ENCODE measurements at places on chromosomes 4 and X.
A peak's percentile ranks its signal among the peaks of the same experiment; 100 is the strongest.

GRCh38 chr4:3041192-3042142, 32.9 kb downstream of the HTT-AS start:
- peaks cover 10% of the 10 kb centered on the region for H3K4me1 ChIP-seq
- H3K4me3 ChIP-seq: no peak overlapping the region
- DNase-seq: no peak
- H3K36me3 ChIP-seq: no peaks in the 10 kb centered on the region
- H3K27ac ChIP-seq: no peak overlapping the region

GRCh38 chr4:76211769-76212708, 1.6 kb downstream of the SCARB2 start:
- H3K27me3 ChIP-seq: no peaks in the 10 kb centered on the region
- no peaks in the 10 kb centered on the region for H3K36me3 ChIP-seq
- peaks cover 37% of the 10 kb centered on the region for H3K4me1 ChIP-seq
- peak overlapping the region; percentile 98 for H3K27ac ChIP-seq

DNA sequence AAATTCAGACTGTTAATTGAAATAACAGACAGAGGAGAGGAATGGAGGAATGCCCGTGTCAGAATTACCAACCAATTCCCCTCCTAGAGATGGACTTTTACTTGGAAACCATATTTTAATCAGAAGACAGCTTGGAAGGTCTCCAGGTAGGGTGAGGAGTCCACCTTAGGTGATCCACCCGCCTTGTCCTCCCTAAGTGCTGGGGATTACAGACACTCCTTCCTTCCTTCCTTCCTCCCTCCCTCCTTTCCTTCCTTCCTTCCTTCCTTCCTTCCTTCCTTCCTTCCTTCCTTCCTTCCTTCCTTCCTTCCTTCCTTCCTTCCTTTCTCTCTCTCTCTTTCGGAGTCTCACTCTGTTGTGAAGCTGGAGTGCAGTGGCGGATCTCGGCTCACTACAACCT, 328.0 kb downstream of the RAPGEF2 start:
- no peak overlapping the region for H3K27ac ChIP-seq
- H3K27me3 ChIP-seq: no peaks in the 10 kb centered on the region
- H3K36me3 ChIP-seq: no peaks in the 10 kb centered on the region
- no peak for DNase-seq
- no peak overlapping the region for H3K4me3 ChIP-seq

DNA sequence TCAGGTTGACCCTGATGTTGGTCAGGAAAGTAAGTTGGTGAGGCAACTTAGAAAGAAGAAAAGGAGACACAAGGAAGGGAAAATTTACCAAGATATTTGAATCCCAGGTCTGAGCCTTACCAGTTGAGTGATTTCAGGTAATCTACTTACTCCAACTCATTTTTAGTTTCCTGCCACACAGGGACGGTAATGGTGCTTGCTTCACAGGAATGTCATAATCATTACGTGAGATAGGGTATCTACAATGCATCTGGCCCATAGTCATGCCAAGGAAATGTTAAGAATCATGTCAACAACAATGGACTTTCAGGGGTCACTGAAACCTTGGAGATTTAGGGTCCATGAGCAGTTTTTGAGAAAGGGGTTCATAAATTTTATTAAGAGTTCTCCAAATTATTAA, 195.4 kb upstream of the HHIP start:
- DNase-seq: no peak
- H3K27ac ChIP-seq: no peak overlapping the region
- H3K27me3 ChIP-seq: peaks cover 3% of the 10 kb centered on the region
- no peak overlapping the region for H3K4me3 ChIP-seq
- no peaks in the 10 kb centered on the region for H3K36me3 ChIP-seq
